ENCODE measurements at places on chromosomes 13 and 19.

- no peak for DNase-seq
Measured at GRCh38 chr13:27605610-27606200, 14.6 kb downstream of the LNX2 start.

DNA sequence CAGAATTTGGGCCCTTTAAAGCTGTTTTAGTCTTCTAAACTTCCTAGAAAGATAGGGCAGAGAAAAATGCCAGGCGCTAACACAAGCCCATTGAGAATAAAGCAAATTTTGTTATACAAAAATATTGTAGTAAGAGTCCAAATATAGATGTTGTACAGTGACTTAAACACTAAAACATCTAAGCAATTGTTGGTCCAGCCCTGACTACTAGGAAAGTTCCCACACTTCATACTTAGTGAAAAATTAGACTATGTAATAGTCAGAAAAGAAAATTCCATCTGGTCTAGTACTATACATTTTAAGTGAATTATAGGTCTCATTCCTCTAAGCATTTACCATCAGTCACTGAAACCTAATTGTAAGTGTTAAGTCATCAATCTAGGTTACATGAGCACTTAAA lies 1518.3 kb upstream of the SLC10A2 start:
- no peak for DNase-seq

GRCh38 chr19:38031423-38031770 lies 124.4 kb downstream of the SIPA1L3 start:
- DNase-seq: no peak

DNA sequence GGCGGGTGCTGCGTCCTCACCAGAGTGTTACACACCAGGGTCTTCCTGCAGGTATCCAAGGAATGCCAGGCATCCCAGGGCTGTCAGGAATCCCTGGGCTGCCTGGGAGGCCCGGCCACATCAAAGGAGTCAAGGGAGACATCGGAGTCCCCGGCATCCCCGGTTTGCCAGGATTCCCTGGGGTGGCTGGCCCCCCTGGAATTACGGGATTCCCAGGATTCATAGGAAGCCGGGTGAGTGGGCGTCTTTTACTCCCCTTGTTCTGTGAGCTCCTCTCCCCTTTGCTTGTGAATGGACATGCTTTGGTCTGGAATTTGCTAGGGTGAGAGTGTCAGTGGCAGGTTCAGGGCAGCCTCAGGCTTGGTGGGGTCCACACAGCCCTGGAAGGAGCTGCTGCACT lies 75.9 kb downstream of the RAB20 start:
- DNase-seq: no peak

DNA sequence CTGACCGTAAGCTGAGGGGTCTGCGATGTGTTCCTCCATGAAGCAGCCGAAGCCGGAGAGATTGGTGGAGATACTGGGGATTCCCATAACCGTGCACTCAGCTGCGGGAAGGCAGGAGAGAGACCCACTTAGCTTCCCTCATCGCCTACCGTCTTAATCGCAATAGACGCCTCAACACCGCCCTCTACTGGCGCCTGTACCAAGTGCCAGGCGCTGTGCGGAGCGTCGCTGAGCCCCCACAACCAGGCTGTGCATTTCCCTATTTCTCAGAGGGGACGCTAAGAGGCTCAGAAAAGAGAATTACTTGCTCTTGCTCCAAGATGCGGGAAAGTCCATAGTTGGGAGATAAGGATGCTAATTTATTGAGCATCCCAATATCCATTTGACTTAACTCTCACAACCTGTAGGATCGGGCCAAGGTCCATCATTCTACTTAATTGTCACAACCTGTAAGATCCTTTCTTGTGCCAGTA lies 5.8 kb downstream of the FTL start:
- DNase-seq: peak; percentile 20

- DNase-seq: no peak
Measured at GRCh38 chr19:3118232-3119070, 17.4 kb upstream of the GNA15 start.

- DNase-seq: no peak
Measured at GRCh38 chr19:30083125-30083681, 141.2 kb downstream of the URI1 start.

- no peak for DNase-seq
Measured at GRCh38 chr19:17216058-17216670, 1.0 kb downstream of the USE1 start.

DNA sequence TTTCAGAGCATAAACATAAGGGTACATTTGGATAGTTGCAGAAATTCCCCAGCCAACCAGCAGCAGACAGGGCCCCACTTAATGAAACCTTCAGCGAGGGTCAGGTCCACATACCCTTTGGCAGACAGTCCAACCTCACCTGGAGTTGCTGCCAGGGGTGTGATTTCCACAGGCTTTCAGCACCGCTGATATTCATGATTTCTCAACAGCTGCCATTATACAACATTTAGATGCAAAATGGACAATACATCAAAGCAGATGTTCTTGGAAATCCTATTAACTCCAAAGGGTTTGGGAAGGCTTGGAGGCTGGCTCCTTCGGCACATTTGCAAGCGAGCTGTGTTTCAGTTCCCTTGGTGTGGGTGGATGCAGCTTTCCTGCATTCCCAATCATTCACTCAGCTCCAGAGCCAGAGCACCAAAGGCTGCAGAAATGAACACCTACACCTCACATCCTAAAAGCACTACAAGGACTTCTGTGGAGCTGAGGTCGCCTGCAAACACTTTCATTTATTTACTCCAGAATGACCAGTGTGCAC lies 147.2 kb upstream of the VSTM2B start:
- no peak for DNase-seq

DNA sequence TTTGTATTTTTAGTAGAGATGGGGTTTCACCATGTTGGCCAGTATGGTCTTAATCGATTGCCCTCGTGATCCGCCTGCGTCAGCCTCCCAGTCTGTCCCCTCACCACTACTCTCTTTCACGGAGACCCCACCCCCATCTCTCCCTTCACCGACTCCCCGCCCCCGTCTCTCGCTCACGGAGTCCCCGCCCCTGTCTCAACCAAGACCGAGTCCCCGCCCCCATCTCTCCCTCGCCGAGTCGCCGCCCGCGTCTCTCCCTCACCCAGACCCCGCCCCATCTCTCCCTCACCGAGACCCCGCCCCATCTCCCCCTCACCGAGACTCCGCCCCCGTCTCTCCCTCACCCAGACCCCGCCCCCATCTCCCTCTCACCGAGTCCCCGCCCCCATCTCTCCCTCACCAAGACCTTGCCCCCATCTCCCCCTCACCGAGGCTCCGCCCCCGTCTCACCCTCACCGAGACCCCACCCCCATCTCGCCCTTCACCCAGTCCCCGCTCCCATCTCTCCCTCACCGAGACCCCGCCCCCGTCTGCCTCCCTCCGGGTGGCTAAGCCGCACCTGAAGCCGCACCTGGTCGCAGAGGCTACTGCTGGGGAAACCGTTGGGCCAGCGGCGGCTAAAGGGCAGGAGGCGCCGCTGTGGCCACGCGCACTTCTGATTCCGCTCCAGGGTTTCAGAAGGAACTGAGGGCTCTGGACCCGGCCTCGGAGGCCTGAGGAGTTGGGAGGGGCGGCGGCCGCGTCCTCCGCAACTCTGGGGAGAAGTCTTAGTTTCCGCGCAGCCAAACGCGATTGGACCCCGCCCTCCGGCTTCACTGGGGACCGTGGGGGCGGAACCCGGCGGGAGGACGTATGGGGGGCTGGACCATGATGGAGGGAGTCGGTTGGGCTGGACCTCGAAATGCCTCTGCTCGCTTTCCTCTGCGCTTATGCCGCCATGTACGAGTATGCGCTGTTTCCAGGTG lies 17.1 kb upstream of the ZNF846 start:
- peak; percentile 76 for DNase-seq

DNA sequence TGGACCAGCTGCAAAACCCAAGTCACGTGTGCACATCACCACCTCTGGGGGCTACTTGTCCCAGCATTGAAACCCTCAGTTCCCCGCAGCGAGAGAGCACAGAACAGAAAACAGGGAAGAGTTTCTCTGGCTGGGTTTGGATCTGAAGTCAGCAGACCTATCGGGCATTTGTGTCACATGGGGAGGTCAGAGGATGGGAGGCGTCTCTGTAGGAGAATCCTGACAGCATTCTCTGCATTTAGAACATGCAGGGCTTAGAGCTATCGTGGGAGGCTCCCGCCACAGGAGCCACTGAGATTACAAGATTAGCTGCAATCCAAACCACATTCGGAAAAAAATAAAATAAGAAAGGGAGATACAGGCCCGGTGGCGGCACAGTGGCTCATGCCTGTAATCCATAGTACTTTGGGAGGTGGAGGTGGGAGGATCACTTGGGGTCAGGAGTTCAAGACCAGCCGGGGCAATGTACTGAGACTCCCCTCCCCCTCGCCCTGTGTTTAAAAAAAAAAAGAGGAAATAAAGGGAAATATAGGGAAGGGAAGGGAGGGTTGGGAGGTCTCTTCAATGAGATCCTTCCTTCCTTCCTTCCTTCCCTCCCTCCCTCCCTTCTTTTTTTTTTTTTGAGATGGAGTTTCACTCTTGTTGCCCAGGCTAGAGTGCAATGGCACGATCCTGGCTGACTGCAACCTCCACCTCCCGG lies 2.9 kb upstream of the TLE6 start:
- DNase-seq: no peak

DNA sequence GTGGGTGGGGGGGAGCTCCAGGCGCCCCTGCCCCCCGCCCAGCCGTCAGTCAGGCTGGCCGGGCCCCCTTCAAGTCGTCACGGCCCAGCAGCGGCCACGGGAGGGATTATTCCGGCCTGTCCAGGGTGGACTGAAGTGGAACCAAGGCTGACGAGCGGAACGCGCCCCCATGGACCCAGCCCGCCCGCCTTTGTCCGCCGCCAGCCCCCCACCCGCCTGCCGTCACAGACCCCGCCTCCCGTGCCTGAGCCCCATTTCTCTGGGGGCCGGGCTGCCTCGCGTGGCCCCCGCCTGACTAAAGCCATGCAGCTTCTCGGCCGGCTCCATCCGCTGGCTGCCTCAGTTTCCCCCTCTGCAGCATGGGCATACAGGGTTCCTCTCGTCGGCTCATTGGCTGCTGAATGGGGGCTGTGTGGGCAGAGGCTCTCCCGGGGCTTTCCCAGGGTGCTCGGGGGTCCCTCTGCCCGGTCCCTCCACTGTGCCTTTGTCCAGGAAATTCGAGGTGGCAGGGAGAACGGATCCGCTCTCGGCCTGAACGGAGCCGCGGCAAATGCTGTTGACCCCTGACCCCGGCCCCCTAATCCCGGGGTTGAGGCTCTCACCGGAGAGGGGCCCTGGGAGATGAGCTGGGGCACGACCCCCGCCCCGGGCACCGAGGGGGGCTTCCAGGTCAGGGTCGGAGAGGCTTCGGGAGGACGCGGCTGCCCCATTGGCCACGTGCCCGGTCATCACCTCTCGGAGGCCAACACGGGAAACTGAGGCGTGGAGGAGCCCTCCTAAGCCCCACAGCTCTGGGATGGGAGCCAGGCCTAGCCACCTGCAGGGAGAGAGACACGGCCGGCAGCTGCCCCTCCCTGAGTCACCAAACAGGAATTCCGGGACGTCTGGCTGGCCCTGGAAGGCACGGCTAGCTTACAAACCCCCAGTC lies 27.4 kb downstream of the EFNA2 start:
- peak; percentile 48 for DNase-seq

DNA sequence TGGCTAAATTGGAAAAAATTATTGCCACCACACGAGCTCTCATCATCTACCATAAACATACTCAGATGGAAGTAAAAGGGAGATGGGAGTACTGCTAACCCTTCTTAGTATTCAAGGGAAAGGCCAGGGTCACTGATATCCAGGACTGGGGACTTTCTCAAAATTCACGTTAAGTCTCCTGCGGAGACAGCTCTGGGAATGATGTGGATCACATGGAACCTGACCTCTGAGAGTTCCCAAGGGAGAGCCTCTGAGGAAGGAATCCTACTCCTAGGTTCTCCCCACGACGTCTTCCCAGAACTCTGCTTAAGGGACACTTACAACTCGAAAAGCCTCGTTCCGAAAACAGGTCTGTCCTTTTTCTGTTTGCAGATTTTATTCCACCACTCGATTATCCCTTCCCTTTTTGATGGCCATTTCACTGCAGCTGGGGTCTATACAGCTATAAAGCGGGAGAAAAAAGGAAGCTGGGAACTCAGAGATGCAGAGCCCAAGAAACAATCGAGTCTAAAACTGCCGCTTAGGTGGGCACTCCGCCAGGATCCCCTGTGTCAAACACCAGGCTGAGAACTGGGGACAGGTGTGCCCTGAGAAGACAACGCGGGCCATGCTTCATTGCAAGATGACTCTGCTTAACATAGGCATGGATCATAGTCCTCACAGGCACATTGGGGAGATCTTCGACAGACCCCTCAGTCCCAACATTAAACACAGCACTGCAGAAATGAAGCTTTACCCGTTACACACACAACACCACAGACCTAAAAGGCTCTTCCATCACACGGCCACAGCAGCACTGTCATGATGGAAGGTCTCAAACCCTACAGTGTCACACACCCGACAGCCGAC lies 823 bp upstream of the ZNF567 start:
- DNase-seq: no peak

GRCh38 chr13:61138857-61139256 lies 276.8 kb downstream of the PCDH20 start:
- no peak for DNase-seq

GRCh38 chr13:79423801-79424642 lies 18.0 kb upstream of the RBM26 start:
- peak; percentile 66 for DNase-seq

DNA sequence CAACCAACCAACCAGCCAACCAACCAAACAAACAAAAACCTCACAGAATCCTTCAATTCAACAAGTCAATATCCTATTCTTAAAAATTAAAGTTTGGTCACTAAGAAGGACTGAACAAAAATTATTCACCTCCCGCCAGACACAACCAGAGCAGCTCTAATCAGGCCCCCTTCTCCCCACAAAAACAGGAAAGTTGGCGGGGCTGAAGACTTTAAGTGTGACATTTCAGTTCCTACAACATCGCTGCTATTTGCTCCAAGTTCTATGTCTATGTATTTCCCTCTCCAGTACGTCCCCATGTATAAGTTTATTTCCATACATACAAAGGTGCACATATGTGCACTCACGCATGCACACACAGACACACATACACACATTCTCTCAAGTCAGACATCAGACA lies 32.8 kb upstream of the STK24 start:
- no peak for DNase-seq

DNA sequence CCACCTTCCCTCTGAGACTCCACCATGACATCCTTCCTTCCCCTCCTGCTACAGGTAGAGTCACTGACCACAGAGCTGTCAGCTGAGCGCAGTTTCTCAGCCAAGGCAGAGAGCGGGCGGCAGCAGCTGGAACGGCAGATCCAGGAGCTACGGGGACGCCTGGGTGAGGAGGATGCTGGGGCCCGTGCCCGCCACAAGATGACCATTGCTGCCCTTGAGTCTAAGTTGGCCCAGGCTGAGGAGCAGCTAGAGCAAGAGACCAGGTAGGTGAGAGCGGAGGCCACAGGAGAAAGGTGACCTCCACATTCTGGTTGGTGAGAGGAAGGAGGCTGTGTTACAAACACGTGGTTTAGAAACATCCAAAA lies 27.6 kb downstream of the KCNC3 start:
- DNase-seq: no peak

GRCh38 chr13:98778749-98779148 lies 26.3 kb upstream of the SLC15A1 start:
- no peak for DNase-seq

DNA sequence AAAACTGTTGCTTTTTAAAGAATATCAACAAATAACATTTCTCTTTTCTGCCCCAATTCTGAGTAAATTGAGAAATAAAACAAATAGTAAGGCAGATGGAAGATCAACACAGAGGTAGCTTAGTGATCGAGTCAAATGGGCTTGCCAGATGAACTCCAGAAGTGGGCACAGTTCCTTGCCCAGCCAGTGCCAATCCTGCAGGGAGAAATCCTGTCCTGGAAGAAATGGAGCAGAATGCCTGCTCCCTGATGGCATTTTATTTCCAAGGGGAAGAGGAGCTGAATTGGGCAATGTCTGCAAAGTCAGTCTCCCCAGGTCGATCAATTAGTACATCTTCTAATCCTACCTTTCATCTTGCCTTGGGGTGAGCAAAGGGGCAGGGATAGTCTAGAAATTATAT lies 225.3 kb downstream of the NHLRC3 start:
- no peak for DNase-seq

All from SW 1271 (cell line).